ENCODE measurements at places on chromosomes 7 and 10.

GRCh38 chr10:104297697-104298660 is 29.0 kb downstream of the GSTO2 start:
- DNase-seq: peak; percentile 92

DNA sequence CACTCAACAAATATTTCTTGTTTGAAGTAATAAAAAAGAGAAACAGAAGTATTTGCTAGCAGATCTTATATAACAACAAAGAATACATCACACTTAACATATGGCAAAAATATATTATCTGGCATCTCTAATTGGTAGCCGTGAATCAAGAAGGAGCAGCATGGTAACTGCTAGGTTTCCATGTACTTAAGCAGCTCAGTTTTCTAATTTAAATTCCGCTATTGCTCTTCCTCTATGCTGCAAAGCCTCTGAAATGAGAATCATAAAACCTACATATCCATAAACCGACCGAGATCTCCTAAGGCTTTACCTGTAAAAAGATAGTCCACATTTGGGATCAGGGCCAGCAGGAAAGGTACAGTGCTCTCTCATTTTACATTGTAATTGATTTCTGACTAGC is 76.6 kb upstream of the PTPRZ1 start:
- no peak for DNase-seq

- DNase-seq: peak; percentile 4
These were observed 160.8 kb upstream of the WNT16 start for GRCh38 chr7:121167971-121168370.

GRCh38 chr10:11154849-11155498 is 137.3 kb downstream of the CELF2 start:
- peak; percentile 16 for DNase-seq

- DNase-seq: no peak
These were observed 5.3 kb upstream of the KLF6 start for GRCh38 chr10:3790272-3790671.

GRCh38 chr10:4385231-4385870 is 440.7 kb upstream of the AKR1E2 start:
- no peak for DNase-seq

DNA sequence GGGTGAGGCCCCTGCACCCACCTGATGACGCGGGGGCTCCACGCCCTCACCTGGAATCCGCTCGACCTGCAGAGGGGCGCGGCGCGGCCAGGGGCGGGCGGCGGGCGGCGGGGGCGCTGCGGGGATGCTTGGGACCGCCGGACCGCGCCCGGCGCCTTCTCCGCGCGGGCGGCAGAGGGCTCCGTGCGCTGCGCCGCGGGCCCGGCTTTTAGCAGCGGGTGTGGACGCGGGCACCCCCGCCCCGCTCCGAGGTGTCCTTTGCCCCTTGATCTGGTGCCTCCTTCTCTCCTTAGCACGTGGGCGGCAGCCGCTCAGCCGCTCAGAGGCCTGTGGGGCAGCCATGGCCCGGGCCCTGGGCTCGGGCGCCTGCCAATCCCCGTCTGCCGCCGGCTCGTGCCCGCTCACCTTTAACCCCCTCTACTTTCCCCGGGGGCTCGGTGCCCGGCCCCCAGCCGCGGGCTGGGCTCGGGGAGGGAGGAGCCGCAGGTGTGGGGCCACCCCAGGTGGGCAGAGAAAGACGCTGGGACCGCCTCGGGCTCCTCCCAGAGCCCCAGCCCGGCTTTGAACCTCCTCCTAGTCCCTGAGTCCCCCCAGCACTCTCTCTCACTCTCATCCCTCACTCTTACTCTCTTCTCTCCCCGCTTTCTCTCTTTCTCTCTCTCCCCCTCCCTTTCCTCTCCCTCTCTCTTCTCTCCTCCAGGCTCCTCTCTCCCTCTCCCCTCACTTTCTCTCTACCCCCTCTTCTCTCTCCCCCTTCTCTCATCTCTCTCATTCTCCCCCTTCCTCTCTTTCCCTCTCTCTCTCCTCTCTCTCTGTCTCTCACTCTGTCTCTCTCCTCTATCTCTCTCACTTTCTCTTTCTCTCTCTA is 19.7 kb upstream of the VPS37D start:
- DNase-seq: no peak

DNA sequence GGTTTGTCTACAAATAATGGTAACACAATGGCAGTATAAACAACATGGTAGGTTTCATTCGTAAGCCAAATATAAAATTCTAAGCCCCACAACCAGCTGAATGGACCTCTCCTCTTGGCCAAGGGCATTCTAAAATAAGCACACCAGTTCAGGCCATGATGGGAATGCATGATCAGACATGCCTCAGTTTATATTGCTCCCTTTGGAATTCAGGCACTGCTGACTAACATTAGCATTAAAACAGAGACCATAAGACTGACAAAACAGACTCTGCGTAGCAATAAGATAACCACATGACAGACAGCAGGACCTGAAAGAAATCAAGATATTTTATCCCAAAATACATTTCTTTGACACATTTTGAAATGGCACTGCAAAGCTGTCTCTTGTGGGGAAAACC is 125.8 kb downstream of the FAM107B start:
- DNase-seq: no peak

DNA sequence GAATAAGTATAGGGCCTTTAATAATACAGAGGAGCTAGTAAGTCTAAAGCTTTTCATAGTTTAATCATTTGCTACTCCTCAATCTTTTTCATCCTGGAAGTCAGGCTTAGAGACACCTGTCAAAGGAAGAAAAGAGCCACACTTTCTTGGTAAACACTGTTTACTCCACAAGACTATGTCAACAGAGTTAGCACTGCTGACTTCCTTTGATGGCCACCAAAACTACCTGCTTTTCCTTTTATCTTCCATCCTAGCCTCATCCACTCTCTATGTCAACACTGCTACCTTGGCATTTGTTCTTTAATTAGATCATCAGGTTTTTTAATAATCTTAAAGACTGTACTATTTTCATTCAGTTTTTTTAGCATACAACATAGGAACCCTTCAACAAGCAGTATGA is 106.2 kb downstream of the ELAPOR2 start:
- no peak for DNase-seq

- DNase-seq: no peak
These were observed 64.6 kb downstream of the JCAD start for GRCh38 chr10:29994811-29995210.

GRCh38 chr10:104509981-104510380 is 131.1 kb upstream of the SORCS3 start:
- no peak for DNase-seq

DNA sequence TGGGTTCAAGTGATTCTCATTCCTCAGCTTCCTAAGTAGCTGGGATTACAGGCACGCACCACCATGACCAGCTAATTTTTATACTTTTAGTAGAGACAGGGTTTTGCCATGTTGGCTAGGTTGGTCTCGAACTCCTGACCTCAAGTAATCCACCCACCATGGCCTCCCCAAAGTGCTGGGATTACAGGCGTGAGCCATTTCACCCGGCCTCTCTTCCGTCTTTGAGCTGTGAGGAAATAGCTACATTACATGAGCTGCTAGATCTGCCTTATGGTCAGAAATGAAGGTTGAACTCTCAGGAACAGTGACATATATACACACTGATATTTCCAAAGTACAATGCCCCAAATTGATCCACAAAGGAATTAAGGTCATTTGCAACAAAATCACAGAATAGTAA is 2.4 kb downstream of the BLVRA start:
- no peak for DNase-seq

- peak; percentile 97 for DNase-seq
These were observed 254.9 kb downstream of the KIAA1217 start for GRCh38 chr10:24463611-24464426.

- DNase-seq: no peak
These were observed 60.9 kb upstream of the RAPGEF5 start for GRCh38 chr7:22417841-22418240.

- DNase-seq: no peak
These were observed 572 bp downstream of the ATP5MF start for GRCh38 chr7:99465421-99465768.

DNA sequence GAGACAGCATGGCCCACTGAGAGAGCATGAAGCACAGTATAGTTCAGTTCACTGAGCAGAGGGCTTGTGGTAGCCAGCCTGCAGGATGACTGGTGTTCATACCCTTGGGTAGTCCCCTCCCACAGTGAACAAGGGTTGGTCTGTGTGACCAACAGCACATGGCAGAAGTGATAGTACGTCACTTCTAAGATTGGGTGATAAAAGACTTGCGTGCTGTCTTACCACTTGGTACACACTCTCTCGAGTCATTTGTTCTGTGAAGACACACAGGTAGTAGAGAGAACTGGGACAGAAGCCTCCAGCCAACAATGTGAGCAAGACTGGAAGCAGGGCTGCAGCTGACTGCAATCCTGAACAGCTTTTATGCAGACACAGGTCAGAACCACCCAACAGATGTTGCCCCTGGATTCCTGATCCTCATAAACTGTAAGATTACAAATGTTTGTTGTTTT is 14.6 kb downstream of the EPC1 start:
- DNase-seq: peak; percentile 34

- DNase-seq: no peak
These were observed 172.6 kb upstream of the KLF14 start for GRCh38 chr7:130906575-130906974.

- no peak for DNase-seq
These were observed 49.8 kb downstream of the PAXIP1 start for GRCh38 chr7:154953006-154953684.

GRCh38 chr7:11193131-11193867 is 219.6 kb downstream of the PHF14 start:
- peak; percentile 21 for DNase-seq

GRCh38 chr10:104085801-104086400 is at the start of gene COL17A1:
Gene COL17A1, minus strand, starts transcription at chr10:104085880. Its CDS starts 5,207 bp downstream, at chr10:104080673.
- no peak for DNase-seq

- DNase-seq: no peak
These were observed 71.0 kb upstream of the ZNF479 start for GRCh38 chr7:57203161-57203791.

DNA sequence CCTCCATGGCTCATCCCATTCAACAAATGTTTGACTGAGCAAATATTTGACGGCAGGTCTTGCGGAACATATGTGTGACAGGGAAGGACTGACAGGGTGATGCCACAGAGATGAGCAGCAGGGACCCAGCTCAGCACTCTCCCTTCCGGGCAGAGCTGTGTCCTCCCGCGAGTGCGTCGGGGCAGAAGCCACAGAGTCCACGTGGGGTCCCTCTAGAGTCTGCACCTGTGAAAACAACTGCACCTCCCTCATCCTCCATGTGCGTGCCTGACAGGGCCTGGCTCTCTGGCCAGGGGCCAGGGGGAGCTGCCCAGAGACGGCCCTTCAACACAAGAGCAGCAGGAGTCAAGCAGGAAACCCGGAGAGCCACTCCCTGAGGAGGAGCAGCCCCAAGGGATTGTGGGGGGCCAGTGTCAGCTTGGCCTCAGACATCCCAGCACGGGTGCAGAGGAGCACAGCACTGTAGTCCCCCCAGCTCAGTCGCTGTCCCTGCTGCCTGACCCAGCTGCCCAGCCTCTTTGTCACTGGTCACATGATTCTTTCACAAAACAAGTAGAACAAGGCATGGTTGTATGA is 83.6 kb upstream of the TMEM72 start:
- peak; percentile 23 for DNase-seq

GRCh38 chr10:51203359-51203758 is 129.1 kb downstream of the PRKG1 start:
- DNase-seq: no peak

DNA sequence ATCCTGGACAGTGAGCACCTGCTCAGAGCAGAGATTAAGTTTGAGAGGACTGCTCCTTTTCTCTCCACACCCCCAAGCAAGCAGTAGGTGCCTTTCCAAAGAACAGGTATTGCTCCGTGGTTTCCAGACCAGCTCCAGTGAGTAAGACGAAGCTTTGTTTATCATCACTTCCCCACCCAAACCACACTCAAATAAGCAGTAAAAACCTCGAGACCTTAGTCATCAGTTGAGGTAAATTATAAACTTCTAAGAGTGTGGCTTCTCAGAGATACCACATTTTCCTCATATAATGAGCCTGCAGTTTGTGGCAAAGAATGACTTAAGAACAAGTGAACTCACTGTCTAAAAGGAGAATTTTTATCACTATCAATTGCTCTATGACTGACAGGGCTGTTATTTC is 50.0 kb upstream of the GRB10 start:
- peak; percentile 96 for DNase-seq

All from astrocyte (in vitro differentiated cells and primary cell).